ENCODE measurements at places on chromosomes 11 and 22.

- no peaks in the 10 kb centered on the region for H3K4me1 ChIP-seq
- H3K27me3 ChIP-seq: no peaks in the 10 kb centered on the region
- H3K27ac ChIP-seq: no peak overlapping the region
- no peak for DNase-seq
These were observed 15.8 kb upstream of the SYN3 start for GRCh38 chr22:33073989-33074418.

DNA sequence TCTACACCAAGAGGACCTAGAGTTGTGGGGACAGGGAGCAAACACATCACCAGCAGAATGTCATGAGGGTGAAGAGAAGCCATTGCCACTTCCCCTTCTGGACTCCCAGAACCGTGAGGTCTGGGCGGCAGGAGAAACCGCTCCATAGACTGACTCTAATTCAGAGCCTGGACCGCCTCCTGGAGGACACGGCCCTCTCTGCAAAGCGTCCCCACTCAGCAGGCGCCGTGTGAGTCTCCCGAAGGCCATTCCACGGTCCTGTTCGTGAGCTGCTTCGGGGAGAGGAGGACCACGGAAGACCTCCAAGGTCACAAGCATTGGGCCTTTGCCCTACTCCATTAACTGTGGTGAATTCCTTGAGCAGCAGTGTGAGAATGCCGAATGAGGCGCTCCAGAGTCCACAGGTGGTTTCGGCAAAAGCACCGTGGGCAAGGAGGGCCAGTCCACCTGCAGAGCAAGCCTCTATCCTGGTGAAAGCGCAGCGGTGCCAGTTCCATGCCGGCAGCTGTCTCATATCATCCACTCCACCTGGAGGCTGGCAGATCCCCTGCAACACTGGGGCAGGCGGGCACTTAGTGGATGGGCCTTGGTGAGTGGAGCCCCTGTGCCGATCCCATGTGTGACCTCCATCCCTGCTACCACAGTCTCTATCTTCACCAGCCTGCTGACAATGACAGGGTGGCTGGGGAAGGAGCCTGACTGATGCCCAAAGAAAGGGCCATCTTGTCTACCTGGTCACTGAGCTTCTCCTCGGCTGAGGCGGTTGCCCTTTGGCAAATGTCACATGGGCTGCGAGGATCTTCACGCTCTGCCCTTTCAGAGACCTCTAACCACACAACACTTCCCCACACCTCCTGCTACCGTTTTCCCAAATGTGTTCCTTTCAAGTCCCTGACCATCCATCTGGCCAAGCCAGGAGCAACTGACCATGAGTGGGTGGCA, 7.5 kb downstream of the C11orf21 start:
- peak; percentile 46 for DNase-seq
- no peak overlapping the region for H3K4me3 ChIP-seq
- no peaks in the 10 kb centered on the region for H3K27me3 ChIP-seq
- no peaks in the 10 kb centered on the region for H3K36me3 ChIP-seq

DNA sequence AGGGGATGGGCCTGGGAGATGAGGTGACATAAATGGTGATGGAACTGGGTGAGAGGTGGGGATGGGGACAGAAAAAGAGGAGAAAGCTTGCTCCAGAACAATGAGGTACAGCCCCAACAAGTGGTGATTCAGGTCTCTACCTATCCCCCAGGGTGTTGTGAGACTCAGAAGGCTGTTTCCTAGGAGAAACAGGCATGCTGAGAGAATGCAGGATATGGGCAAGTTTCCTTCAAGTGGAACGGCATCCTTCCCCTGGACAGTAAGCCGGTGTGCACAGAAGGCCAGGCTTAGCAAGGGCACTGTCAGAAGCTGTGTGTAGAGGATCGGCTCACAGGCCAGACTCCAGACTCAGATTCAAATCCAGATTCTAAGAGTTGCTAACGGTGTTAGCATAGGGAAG, 34.1 kb upstream of the CRTAM start:
- no peaks in the 10 kb centered on the region for H3K27me3 ChIP-seq
- no peaks in the 10 kb centered on the region for H3K36me3 ChIP-seq
- H3K27ac ChIP-seq: no peak overlapping the region
- no peak overlapping the region for H3K4me3 ChIP-seq

DNA sequence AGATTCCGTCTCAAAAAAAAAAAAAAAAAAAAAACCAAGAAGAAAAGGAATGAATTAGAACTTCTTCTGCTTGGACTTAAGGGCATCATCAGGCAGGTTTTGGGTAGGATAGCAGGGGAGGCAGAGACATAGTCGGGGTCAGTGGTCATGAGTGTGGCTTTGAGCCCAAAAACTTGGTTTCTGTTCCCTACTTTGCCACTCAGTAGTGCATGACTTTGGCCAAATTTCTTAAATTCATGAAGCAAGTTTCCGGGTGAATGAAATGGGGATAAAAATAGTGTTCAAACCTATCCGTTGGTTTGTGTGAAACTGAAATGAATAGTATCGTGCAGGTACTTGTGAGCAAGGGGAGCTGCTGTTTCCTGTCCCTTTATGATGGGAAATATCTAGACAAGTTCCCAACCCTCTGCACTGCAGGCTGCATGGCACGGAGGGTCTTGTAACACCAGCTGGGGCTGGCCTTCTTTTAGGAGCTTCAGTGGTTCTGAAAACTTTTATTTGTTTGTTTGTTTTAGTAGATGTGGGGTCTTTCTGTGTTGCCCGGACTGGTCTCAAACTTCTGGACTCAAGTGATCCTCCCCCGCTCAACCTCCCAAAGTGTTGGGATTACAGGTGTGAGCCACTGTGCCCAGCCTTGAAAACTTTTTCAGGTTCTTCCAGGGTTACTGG, 18.4 kb downstream of the NEAT1 start:
- H3K4me1 ChIP-seq: no peaks in the 10 kb centered on the region
- no peak for DNase-seq
- H3K4me3 ChIP-seq: no peak overlapping the region
- no peaks in the 10 kb centered on the region for H3K36me3 ChIP-seq

- H3K4me1 ChIP-seq: peaks cover 54% of the 10 kb centered on the region
- H3K36me3 ChIP-seq: no peaks in the 10 kb centered on the region
- peak overlapping the region; percentile 92 for H3K4me3 ChIP-seq
- peaks cover 6% of the 10 kb centered on the region for H3K27me3 ChIP-seq
These were observed 673 bp upstream of the SHANK2 start for GRCh38 chr11:71252770-71253730.

- H3K27ac ChIP-seq: 0 out of 2 replicates have a peak overlapping the region, but pooled peaks have one; percentile 45
- peaks cover 7% of the 10 kb centered on the region for H3K27me3 ChIP-seq
- H3K4me1 ChIP-seq: peaks cover 17% of the 10 kb centered on the region
- H3K36me3 ChIP-seq: no peaks in the 10 kb centered on the region
- peak overlapping the region; percentile 93 for H3K4me3 ChIP-seq
- DNase-seq: peak; percentile 78
These were observed 547 bp downstream of the UVRAG start for GRCh38 chr11:75815345-75816168.

GRCh38 chr22:22684580-22685561, 40.5 kb downstream of the GGTLC2 start:
- no peaks in the 10 kb centered on the region for H3K4me1 ChIP-seq
- peaks cover 93% of the 10 kb centered on the region for H3K27me3 ChIP-seq
- H3K27ac ChIP-seq: no peak overlapping the region
- DNase-seq: peak; percentile 57

GRCh38 chr22:23202812-23203451, 22.6 kb downstream of the BCR start:
- no peak overlapping the region for H3K27ac ChIP-seq
- DNase-seq: no peak
- no peak overlapping the region for H3K4me3 ChIP-seq
- no peaks in the 10 kb centered on the region for H3K27me3 ChIP-seq
- peaks cover 26% of the 10 kb centered on the region for H3K4me1 ChIP-seq

- H3K27ac ChIP-seq: no peak overlapping the region
- H3K27me3 ChIP-seq: no peaks in the 10 kb centered on the region
- DNase-seq: no peak
- H3K4me1 ChIP-seq: no peaks in the 10 kb centered on the region
- H3K36me3 ChIP-seq: peaks cover 37% of the 10 kb centered on the region
- no peak overlapping the region for H3K4me3 ChIP-seq
These were observed 27.0 kb downstream of the PITPNB start for GRCh38 chr22:27892064-27892463.

DNA sequence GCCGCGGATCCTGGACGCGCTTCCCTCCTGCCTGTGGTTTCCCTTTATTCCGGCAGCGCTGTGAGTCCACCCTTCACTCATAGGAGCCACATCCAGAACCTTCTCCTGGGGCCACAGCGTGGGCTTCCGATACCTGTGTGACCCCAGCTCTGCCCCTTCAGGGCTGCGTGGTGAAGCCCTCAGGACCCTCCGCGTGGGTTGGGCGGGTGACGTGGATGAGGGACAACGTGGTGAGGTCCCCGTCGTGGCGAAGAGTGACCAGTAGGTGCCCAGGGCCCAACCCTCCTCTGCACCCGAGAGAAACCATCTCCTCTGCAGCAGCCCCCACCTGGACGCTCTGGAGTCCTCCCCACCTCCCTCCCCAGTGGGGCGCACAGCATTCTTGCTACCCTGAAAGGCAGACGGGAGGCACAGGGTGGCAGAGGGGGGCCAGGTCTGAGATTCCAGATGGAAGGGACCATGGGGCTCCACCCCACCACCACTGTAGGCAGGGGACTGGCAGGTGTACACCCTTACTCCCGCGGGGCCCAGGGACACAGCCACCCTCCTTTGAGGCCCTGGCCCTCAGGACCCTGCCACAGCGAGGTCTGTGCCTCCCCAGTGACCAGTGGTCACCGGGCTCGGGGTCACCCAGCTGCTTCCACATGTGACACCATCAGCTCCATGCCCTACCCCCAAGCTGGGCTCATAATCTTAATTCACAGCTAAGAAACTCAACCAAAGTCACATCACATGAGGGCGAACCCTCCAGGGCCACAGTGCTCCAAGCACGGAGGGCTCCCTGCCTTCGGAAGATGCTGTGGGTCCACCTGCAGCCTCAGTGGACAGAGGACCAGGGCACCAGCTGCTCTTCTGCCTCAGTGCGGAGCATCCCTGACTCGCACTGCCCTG, 3.4 kb upstream of the ZBED4 start:
- no peak overlapping the region for H3K27ac ChIP-seq
- H3K36me3 ChIP-seq: no peaks in the 10 kb centered on the region
- H3K4me3 ChIP-seq: peak overlapping the region; percentile 66
- no peak for DNase-seq

DNA sequence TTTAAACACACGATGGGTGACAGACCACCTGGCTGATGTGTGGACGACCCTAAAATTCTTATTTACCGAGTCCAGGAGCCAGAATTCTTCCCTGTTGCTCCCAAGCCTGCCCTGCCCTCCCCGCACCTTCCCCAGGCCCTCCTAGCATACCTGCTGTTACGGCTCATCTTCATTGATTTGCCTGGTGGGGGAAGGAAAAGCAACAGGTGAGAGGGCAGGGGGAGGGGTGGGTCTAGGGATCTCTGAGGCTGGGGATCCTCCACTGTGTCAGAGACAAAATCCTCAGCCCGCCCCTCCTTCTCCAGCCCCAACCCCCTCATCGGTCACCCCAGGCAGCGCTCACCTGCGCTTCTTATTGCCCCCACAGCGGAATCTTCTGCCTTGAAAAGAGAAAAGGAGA, 4.0 kb downstream of the FXYD2 start:
- H3K4me3 ChIP-seq: no peak overlapping the region
- H3K27me3 ChIP-seq: no peaks in the 10 kb centered on the region
- DNase-seq: peak; percentile 54

DNA sequence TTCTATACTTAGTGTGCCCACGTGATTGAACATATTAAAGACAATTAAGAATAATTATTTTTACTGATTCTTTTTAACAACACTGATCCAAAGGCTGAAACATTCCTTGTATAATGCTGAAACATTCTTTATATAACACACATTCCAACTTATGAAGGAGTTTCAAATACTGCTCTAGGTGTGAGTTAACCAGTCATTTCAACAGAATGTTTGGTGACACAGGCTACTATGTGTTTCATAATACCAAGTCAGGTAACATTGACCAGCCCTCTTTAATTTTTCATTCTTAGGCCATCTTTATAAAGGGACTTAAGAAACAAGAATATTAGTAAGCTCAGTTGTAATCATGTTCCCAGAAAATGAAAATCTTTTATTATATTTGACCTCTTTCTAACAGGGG, 136.6 kb downstream of the ELP4 start:
- no peaks in the 10 kb centered on the region for H3K36me3 ChIP-seq
- H3K27me3 ChIP-seq: no peaks in the 10 kb centered on the region
- H3K4me1 ChIP-seq: peaks cover 20% of the 10 kb centered on the region
- no peak for DNase-seq
- no peak overlapping the region for H3K27ac ChIP-seq

- H3K27ac ChIP-seq: no peak overlapping the region
- no peaks in the 10 kb centered on the region for H3K27me3 ChIP-seq
- DNase-seq: peak; percentile 37
- no peak overlapping the region for H3K4me3 ChIP-seq
These were observed 55.3 kb upstream of the CD44 start for GRCh38 chr11:35083431-35084238.

DNA sequence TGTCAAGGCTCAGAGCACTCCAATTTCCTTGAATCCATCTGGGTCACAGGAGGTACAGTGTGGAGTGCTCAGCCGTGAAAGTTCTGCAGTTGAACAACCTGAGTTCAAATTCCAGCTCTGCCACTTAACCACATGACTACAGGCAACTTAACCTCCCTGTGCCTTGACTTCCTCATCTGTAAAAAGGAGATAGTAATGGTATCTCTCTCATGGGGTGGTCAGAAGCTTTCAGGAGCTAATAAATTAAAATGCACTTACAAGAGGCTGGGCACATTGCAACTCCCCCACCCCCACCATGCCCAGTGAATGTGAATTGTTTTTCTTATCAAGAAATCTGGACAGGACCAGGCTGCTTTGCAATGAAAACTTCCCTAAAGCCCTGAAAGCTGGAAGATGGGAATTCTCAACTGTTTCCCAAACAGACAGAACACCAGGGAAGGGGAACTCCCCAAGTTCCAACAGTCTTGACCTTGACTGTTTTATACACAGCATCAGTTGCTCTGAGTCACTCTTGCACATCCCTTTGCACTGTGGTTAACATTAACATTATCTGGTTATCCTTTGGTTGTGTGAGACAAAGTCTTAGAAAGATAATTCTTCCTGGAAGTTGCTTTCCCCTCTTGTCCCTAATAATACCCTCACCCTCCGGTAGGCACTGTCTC, 137.0 kb downstream of the SLC1A2 start:
- H3K4me3 ChIP-seq: no peak overlapping the region
- no peak overlapping the region for H3K27ac ChIP-seq
- no peak for DNase-seq
- H3K4me1 ChIP-seq: no peaks in the 10 kb centered on the region
- no peaks in the 10 kb centered on the region for H3K36me3 ChIP-seq

- no peaks in the 10 kb centered on the region for H3K27me3 ChIP-seq
- peaks cover 3% of the 10 kb centered on the region for H3K36me3 ChIP-seq
- no peak for DNase-seq
- no peak overlapping the region for H3K27ac ChIP-seq
These were observed 1522.6 kb downstream of the FAM181B start for GRCh38 chr11:81211050-81211449.

DNA sequence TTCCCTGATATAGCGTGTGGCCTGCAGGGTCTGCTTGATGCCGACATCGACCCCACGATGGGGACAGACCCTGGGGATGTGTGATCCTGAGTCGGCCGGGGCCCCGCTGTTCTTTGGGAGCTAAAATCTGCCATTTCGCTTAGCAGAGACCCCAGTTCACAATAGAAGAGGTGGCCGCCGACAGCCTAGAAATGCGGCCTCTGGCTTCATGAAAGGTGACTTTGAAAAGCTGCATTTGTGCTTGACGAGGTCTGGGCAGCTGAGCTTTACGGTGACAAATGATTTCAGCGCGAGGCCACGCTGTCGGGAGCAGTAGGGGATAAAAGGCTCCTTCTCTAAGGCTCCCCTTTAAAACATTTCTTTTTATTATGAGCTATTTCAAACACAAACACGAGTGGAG, 71.7 kb downstream of the RPS6KA4 start:
- no peak for DNase-seq
- H3K4me3 ChIP-seq: no peak overlapping the region
- no peaks in the 10 kb centered on the region for H3K27me3 ChIP-seq
- no peaks in the 10 kb centered on the region for H3K4me1 ChIP-seq
- H3K36me3 ChIP-seq: no peaks in the 10 kb centered on the region

Data from GM23338 (cell line).